ENCODE measurements at places on chromosomes 4 and X. TPM values are rescaled to one million over a fixed set of nuclear protein-coding genes. Genes with fewer than 3 reads are reported as not detected.

- DNase-seq, result no peak
These were observed 11.9 kb downstream of the HUWE1 start for GRCh38 chrX:53674581-53674980.

- DNase-seq, result no peak
These were observed 103.7 kb downstream of the ADRA2C start for GRCh38 chr4:3869661-3870566.

DNA sequence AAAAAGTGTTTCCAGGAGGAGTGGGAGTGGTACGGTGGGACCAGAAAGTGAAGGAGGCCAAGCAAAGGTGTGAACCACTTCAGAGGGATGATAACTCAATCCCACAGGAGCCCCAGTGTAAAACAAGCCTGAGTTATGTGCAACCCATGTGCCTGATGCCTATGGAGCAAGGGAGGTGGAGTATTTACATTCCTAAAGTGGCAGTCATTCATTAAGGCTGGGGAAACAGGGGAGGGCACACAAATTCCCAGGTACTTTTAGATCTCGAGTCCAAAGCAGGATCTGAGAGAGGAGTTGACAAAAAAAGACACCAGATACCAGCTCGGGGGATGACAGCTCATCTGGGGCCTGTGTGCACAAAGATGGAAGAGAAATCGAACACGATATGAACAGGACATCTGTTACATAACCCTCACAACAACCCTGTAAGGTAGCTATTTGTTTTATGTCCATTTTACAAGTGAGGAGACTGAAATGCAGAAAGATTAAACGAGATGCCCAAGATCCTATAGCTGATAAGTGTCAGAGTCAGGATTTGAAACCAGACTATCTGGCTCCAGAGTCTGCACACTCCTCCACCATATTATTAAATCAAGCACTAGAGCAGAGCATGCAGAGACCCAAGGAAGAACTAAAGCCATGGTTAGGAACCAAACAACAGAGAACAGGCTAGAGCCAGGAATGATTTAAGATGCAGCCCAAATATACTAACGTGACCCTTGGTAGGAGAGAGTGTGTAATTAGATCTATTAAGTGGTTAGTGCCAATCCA is 91.9 kb upstream of the MAPK10 start:
- no peak for DNase-seq

DNA sequence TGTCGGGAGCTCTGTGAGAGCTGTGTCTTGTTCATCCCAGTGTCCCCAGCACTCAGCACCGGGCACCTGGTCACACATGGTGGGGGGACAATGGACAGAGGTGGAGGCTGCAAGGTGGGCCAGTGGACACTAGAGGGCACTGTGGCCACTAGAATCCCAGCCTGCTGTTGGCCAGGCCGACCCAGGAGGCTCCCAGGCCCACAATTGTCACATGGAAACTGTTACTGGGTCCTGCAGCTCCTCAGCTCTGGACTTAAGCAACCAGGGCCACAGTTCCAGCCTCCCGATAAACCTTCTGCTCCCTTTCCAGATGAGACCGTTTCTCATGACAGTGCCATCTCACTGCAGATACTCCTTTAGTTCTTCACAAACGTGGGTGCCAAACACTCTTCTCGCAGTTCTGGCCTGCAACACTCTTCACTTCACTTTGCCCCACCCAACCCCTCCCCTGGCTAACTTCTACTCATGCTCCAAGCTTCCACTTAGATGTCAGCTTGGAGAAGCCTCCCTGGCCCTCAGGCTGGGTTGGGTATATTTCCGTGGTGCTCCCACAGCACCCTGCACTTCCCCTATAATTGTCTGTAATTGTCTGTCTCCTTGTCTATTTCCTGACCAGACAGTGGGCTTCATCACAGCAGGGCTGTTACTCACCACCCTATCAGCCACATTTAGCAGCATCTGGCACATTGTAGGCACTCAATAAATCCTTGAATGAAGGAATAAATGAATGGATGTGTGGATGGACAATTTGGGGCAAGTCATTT is 3.5 kb upstream of the IQSEC2 start:
- DNase-seq, result peak; percentile 54

DNA sequence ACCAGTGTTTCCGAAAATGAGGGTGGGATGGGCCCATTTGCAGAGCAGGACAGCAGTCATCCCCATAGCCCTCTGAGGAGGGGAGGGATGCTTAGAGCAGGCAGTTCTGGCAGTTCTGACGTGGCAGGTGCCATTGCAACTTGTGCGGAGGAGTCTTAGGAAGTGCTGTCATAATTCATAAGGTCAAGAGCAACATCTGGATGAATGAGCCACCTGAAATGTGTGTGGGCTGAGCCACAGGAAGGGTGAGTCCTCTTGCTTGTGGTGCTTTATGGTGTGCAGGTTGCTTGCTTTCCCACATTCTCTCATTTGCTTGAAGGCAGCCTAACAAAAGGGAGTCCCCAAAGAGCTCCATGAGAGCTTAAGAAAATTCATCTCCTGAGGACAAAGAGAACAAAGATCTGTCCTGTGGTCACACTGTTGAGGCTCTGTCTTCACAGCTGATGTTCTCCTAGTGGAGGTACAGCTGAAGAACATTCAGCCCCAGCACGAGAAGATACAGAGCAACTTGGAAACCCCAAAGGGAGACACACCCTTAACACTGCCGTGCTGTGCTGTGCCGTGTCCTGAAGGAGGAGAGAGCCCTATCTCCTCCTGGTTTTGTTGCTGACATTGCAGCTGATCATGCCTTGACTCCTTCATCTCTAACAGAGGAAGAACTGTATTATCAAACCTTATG is 60.3 kb downstream of the DLG3 start:
- DNase-seq, result no peak

The SUPT20HL2 gene
- 0.57 TPM for total RNA-seq

The CFAP47 gene
- 0.96 TPM for total RNA-seq
